ENCODE measurements at places on chromosomes 7 and 10.

- no peak for DNase-seq
Measured at GRCh38 chr7:89503281-89503680, 651.0 kb upstream of the STEAP1 start.

- peak; percentile 69 for DNase-seq
Measured at GRCh38 chr7:81264116-81264515, 345.3 kb upstream of the SEMA3C start.

- no peak for DNase-seq
Measured at GRCh38 chr7:104993217-104993862, 20.7 kb upstream of the KMT2E start.

- no peak for DNase-seq
Measured at GRCh38 chr7:157702311-157703023, 365.7 kb downstream of the DNAJB6 start.

GRCh38 chr7:50645186-50645585 is 80.0 kb upstream of the DDC start:
- no peak for DNase-seq

DNA sequence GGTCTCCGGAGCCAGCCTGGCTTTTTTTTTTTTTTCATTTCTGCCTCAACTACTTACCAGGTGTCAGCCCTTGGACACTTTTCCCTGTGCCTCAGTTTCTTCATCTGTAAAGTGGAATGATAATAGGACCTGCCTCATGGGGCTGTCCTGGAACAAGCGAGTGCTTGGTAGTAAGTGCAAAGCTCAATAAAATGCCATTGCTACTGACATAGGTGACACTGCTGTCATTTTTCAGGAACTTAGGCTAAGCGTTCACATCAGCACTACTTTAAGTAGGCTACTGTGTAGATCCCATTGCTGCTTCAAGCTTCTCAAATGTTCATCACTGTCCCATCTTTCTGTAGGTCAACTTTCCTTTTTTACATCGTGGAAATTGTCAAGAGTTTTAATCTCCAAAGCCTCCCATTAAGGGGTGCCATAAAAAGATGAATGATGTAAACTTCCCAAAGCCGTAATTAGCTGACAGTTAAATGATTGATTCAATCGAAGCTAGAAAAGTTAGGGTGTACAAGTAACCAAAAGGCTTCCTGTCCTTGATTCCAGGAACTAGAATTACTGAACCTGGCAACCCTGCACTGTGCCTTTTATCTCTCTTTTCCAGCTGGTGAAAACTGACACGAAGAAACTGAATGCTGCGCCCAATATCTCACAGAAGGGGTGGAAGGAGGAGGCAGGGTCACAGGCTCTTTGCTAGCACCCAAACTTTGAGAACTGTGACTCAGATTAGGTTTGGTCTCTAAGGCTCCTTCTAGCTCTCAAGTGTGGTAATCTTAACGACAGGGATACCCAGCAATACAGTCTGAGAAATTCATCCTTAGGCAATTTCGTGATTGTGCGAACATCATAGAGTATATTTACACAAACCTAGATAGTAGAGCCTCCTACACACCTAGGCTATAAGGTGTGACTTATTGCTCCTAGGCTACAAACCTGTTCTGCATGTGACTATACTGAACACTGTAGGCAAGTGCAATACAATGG is 861 bp upstream of the USP6NL start:
- no peak for DNase-seq

DNA sequence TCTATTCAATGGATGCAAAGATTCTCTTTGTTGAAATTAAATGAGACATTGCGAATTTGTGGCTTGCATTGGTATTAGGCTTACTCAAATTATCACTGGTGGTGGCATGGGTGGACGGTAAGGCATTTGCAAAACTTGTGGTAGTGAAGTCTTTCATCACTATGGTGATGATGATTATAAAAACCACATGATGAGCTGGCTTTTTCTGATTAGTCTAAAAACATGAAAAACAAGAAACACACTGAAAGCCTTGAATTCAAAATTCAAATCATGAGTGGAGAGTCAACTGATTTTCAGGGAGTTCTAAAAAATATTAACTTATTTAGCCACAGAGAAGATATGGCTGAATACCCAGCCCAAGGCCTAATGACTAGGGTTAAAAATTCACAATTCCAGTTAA is 99.8 kb upstream of the HGF start:
- DNase-seq = peak; percentile 81
